ENCODE measurements at places on chromosomes 7 and 10.
A peak's percentile ranks its signal among the peaks of the same experiment; 100 is the strongest.

GRCh38 chr10:86104156-86104555 is 262.4 kb downstream of the GRID1 start:
- DNase-seq, result no peak

- DNase-seq, result no peak
These were observed 4.6 kb upstream of the INPP5A start for GRCh38 chr10:132532749-132533560.

DNA sequence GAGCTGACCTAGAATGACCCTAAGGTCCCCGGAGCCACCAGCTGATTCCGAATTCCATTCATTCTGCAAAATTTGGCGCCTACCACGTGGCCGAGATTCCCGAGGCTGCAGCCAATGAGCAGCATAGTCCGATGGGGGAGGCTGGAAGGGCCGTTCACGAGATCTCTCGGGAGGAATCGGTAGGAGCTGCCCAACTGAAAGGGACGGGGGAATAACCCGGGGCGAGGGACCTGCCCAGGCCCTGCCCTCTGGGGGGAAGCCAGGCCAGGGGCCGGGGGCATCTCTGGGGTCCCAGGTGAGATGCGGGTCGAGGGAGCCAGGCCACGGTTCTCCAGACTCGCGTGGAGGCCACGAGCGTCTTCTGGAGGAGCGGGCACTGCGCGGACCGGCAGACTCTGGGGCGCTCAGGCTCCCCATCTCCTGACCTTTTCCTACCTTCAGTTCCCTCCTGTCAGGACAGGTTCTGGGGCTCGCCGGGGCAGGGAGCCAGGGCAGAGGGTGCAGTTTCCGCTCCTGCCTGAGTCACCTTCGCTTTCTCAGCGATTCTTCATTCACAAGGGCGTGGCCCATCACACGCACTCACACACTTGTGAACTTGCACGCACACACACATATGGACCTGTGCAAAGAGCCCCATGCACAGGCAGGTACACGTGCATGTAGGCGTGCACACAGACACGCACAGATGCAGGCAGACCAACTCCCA is 173.4 kb downstream of the RNF216 start:
- DNase-seq, result no peak

GRCh38 chr10:1102416-1102815 is 46.2 kb downstream of the WDR37 start:
- DNase-seq, result no peak

GRCh38 chr10:28367929-28368484 is 65.1 kb upstream of the MPP7 start:
- peak; percentile 54 for DNase-seq

- no peak for DNase-seq
These were observed 198.2 kb downstream of the PON1 start for GRCh38 chr7:95126053-95126709.

DNA sequence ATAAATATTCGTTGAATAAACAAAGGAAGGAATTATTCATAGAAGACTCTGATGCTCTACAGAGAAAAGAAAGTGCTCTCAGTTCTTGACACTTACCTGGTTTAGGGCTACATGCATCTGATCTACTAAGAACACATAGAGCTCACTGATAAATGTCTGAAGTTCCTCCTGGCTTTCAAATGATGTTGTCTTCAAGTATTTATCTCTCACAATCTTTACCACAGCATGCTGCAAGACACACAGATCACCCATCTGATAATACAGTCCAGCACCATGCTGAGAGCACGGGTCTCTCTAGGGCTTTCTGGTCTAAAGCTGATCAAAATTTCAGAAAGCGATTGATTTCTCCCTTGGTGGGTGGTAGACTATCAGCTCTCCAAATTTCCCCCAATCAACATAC is 44.5 kb upstream of the MRPS16 start:
- DNase-seq, result no peak

- no peak for DNase-seq
These were observed 113.9 kb upstream of the PRR15 start for GRCh38 chr7:29449569-29450260.

DNA sequence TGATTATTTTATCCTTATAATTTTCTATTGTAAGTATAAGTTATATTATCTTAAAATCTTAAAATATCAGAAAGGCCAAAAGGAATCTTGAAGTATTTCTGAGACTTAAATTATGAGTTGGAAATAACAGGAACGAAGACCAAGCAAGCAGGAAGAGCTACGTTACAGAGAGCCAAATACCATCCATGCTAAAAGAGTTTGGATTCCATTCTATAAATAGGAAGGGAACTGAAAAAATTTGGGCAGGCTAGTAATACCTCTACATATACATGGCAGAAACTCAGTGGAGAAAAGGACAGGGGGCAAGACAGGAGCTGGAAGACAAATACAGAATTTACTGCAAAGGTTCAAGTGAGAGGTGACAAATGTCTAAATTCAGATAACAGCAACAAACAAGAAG is 16.7 kb downstream of the ITGB1 start:
- DNase-seq, result no peak

- no peak for DNase-seq
These were observed 20.6 kb upstream of the ATAD1 start for GRCh38 chr10:87838650-87839049.

- no peak for DNase-seq
These were observed 40.2 kb downstream of the WDR11 start for GRCh38 chr10:120891365-120891764.

- DNase-seq, result no peak
These were observed 7.7 kb upstream of the HTR5A start for GRCh38 chr7:155062411-155062810.

DNA sequence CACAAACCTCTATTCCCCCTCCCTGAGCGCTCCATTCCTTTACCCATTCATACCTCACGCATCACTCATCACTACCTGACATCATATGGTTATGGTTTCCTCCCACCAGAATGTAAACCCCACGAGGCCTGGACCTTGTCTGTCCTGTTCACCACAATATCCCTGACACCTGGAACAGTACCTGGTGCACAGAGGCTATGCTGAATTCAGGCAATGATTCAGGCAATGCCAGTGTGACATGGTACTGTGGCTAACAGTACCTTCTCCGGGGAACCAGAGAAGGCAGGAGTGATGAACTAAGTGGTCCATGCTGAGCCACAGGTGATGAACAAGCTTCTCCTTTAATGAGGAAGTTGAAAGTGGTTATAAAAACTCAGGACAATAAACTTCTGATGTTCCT is 202.5 kb upstream of the PLXNA4 start:
- DNase-seq, result no peak

- DNase-seq, result no peak
These were observed 2.5 kb upstream of the TMEM26 start for GRCh38 chr10:61455656-61456055.

DNA sequence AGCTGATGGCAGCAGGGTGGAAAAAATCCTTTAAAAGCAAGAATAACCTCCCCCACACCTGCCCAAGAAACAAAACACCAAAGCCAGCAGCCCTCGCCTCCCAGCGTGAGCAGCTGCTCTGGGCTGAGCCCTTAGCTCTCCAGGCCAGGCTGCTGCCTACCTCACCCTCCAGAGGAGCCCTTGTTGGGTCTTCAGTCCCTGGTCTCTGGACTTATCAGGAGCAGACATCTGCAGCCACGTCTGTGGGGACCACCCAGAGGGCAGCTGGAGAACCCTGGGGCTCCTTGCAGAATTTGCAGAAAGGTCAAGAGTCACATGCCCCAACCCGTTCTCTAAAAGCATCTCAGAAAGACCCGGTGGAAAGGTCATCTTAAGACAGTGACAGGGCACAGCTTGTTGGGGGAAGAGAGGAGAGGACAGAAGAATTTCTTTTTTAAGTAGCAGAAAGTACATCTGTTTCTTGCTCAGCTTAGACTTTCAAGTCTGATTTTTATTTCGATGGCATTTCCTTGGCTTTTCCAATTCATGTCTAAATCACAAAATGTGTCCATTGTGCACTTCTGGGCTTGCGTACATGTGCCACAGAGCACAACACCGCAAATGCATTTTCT is 425.7 kb upstream of the NFE2L3 start:
- DNase-seq, result no peak

- DNase-seq, result no peak
These were observed 22.1 kb upstream of the GLCCI1 start for GRCh38 chr7:7946486-7946885.

GRCh38 chr7:54249686-54250085 is 292.5 kb upstream of the VSTM2A start:
- DNase-seq, result no peak

DNA sequence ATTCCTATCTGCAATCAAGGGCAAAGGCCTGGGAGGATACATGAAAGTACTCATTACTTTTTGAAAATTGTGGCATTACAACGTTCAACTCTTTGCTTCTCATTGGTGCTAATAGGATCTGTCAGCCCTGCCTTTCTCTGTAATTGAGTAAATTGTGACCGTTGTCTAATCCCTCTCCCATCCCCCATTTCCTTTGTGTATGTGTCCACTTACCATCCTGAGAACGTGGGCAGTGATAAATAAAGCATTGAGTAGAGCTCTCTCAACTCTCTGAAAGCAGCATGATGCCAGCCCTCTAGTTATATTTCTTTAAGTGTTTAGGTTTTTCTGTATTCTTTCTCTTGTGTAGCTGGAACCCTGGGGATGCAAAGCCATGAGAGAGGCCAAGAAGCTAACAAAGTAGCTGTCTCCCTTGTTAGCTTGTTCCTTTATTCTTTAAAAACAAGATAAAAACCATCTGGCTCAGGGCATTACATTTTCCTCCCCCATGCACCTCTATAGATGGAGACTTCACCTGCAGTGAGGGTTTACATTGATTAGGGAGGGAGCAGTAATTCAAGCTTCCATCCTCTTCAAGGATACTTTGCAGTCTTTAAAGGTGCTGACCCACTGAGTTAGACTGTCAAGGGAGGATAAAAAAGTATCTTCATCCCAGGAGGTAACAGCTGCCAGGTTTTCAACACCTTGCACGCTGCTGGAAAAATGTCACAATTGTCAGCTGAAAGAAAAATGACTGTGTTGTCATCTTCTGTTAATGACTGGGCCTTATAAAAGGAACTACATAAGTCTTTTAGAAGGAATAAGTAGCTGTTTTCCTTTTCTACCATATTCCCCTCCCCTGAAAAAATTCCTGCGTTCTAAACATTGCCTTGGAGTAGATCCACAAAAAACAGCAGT is 112.3 kb downstream of the BTRC start:
- no peak for DNase-seq

- no peak for DNase-seq
These were observed 13.1 kb upstream of the GRB10 start for GRCh38 chr7:50795831-50796230.

DNA sequence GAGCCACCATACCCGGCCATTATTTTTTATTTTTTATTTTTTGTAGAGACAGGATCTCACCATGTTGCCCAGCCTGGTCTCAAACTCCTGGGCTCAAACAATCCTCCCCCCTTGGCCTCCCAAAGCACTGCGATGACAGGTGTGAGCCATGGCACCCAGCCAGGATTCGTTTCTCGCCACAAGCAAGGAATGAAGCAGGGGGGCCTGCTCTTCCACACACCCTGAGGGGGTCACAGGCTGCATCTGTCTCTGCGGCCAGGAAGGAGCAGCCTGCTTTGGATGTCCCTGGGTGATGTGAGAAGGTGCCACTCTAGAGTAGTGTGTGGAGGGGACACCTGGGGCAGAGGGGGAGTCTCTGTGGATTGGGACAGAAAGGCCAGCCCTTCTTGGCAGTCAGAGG is 61.3 kb upstream of the TNRC18 start:
- DNase-seq, result no peak

DNA sequence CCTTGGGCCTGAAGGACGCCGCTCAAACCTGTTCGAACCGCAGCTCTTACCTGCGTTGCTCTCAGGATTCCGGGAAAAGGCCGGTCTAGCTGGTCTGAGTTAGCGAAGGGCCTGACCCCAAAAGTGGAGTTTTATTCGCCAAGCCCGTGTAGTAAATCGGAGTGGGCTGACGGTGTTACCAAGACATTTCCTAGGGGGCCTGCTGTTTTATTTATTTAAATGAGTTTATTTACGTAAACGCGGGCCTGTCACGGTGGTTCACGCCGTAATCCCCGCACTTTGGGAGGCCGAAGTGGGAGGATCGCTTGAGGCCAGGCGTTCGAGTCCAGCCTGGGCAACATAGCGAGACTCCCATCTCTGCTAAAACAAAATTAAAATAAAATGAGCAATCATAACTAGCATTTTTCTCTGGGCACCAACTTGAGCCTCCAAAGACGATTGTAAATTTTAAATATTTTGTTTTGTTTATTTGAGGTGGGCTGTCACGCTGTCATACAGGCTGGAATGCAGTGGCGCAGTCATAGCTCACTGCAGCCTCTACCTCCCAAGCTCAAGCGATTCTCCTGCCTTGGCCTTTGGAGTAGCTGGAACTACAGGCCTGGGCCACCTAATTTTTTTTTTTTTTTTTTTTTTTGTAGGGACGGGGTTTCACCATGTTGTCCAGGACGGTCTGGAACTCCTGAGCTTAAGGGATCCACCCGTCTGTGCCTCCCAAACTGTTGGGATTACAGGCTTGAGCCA is 903 bp downstream of the ZNF655 start:
- no peak for DNase-seq

DNA sequence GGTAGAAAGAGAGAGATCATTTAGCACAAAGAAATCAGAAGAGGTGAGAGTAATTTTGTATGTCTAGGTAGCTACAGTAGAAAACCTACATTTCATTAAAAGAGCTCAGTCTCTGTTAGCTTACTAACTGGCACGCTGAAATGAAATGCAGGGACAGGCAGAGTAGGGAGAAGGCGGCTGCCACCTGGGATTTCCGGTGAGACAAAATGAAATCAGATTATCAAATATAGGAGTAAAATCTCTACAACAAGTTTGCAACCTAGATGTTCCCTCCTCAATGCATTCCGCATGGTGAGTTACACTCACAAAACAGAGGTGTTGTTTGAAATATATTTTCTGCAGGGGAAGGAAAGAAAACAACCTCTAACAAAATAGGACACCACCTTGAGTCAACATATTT is 55.9 kb downstream of the VOPP1 start:
- DNase-seq, result no peak

- DNase-seq, result no peak
These were observed 534.7 kb downstream of the NRG3 start for GRCh38 chr10:82409671-82410070.

- no peak for DNase-seq
These were observed 204.7 kb downstream of the KMT2C start for GRCh38 chr7:152231089-152231488.

DNA sequence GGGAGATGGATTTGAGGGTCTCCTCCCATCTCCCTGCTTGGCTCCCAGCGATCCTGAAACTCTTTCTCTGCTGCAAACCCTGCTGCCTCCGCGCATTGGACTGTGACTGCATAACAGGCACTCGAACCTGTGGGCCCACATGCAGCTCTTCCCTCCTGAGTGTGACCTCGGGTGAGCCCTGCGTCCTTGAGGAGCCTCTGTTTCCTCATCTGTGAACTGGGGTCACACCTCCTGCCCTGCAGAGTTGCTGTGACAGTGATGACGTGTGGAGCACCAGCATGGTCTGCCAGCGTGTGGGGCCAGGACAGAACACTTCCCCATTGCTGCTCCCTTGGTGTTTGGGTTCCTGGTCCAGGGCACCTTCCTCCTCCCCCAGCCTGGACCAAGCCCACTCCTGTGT is 46.9 kb upstream of the PSMG3 start:
- no peak for DNase-seq

DNA sequence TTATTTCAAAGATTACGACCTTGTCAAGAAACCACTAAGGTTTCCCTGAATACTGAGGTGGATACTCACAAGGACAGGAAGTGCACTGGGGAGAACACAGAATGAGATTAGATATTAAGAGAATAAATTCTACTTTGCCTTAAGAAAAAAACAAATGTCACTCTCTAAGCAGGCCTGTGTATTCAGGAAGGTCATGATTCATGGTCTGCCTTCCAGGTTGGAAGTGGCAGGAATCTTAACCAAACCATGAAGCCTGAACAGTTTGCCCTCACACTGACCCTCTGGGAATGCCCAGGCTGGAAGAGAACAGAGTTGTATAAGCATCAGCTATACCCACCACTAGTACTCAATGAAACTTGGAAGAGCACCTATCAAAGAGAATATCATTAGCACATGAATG is 227.6 kb downstream of the DGKI start:
- no peak for DNase-seq
